ENCODE measurements at places on chromosomes 11 and 22. TPM values are rescaled to one million over a fixed set of nuclear protein-coding genes. Genes with fewer than 3 reads are reported as not detected.

- no peak for DNase-seq
Measured at GRCh38 chr11:129695571-129696308, 119.9 kb upstream of the TMEM45B start.

- DNase-seq, result no peak
Measured at GRCh38 chr11:2153581-2154194, 7.3 kb downstream of the INS start.

GRCh38 chr22:46414704-46415103 is 79.2 kb downstream of the TRMU start:
- no peak for DNase-seq

DNA sequence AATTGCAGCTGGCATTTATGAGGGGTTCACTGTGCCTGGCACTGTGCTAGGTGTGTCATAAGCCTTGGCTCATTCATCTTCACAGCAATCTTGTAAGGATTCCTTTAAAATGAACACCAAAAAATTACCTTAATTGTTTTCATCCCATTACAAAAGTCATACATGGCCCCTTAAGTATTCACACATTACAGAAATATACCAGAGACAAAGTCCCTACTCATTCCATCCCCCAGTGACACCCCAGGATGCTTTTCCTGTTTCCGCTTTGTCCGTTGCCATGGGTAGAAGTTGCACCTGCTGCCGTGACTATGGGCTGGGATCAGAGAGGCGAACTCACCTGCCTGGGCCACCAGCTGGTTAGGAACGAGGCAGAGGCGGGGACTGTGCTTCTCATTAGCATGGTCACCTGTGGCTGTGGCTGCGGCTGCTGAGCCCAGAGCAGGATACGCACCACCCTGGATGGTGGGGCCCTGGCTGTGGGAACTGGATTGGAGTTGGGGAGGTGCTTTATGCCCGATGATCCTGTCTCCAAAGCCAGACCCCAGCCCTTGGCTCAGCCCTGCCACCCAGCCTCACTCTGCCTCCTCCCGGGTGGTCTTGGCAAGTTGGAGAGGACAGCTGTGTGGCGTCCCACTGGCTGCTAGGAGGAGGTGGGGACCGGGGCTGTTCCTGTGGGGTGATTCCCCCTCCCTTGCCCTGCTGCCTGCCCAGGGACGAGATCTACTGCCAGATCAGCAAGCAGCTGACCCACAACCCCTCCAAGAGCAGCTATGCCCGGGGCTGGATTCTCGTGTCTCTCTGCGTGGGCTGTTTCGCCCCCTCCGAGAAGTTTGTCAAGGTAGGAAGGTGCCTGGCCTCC is 60.8 kb downstream of the MYO7A start:
- DNase-seq, result no peak

- DNase-seq, result no peak
Measured at GRCh38 chr11:59560290-59560701, 49.0 kb downstream of the OR4D9 start.

GRCh38 chr11:46741600-46742484 is 22.8 kb downstream of the F2 start:
- no peak for DNase-seq

The OR4D9 gene
- not detected for total RNA-seq

The SGSM1 gene
- 11.1 TPM for total RNA-seq

DNA sequence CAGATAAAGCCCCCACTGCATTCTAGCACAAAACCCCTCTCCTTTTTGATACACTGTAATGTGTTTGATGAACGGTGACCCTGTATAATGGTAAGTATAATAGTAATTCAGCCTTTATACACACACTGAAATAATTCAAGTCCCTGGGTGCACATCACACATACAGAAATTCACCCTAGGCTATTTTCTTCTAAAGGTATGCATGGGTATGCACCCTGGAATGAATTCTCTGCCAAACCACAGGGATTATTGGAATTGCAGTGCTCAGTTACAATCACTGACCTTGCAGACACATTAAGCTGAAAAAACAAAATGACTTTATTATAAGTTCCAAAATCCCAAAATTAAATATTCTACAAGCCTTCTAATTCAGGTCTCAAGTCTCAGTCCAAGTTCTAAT is 245.9 kb upstream of the FAT3 start:
- no peak for DNase-seq

DNA sequence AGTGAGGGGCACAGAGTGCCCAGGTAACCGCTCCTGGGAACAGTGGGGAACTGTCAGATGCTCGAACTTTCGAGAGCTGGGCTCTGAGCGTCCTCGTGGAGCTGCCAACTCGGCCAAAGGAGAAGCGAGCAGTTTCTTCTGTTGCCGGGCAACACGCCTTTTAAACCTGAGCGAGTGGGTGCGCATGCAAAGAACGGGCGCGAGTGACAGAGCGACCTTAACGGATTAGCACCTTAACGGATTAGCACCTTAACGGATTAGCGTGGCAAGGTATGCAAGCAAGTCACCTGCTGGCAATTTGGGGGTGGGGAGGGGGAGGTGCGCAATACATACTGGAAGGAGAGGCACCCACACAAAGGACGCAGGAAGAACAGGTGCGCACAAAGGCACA is 61.8 kb upstream of the PRODH start:
- DNase-seq, result no peak

DNA sequence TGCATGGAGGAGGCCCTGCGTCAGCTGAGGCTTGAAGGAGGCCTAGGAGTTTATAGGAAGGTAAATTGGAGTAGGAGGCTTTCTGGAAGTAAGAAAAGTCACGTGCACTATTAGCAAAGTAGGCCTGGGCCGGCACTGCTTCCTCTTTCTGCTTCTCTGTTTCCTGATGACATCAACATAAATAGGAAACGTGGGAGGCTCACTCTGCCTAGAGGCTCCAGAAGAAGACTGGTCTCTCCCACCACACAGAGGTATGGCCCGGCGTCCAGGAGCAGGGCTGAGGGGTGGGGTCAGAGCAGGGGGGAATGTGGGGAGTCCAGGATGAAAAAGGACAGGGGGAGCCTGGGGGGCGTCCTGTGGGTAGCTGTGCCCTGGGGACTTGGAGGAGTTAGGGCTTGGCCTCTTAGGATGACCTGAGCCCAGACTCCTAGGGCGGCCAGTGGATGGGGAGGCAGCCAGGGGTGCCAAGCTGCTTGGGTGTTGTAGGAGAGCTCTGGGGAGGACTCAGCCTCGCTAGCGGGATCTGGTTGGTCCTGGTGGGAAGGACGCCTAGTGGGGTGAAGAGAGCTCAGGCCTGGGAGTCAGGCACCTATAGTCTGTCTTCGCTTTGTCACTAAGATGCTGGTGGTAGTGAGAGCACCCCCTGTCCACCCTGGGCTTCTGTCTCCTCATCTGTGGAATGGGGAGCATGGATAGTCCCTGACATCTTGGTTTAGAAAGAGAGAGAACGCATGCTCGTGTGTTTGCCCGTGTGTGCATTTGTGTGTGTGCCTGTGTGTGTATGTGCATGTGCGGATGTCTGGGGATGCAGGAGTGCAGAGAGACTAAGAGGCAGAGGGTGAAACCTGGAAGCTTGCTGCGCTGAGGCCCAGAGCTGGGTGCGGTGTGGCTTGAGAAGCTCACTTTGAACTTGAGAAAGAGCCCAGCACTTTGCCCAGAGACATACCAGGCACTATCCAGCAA is at the start of gene CSF2RB:
CSF2RB (plus strand) TSS at position 202 of the 963 bp plus-strand sequence. CDS start 8,580 bp downstream, outside the sequence.
- no peak for DNase-seq

- DNase-seq, result no peak
Measured at GRCh38 chr11:88555829-88556202, 218.3 kb upstream of the CTSC start.

The OSBP2 gene
- 3.0 TPM for total RNA-seq

- DNase-seq, result no peak
Measured at GRCh38 chr11:78914503-78914902, 339.8 kb upstream of the NARS2 start.

- no peak for DNase-seq
Measured at GRCh38 chr11:114705280-114706024, 27.1 kb downstream of the NXPE2 start.

- DNase-seq, result no peak
Measured at GRCh38 chr22:45812910-45813309, 141.3 kb downstream of the ATXN10 start.

The SLCO2B1 gene
- total RNA-seq, result 692 TPM

The MYOD1 gene
- total RNA-seq, result not detected

DNA sequence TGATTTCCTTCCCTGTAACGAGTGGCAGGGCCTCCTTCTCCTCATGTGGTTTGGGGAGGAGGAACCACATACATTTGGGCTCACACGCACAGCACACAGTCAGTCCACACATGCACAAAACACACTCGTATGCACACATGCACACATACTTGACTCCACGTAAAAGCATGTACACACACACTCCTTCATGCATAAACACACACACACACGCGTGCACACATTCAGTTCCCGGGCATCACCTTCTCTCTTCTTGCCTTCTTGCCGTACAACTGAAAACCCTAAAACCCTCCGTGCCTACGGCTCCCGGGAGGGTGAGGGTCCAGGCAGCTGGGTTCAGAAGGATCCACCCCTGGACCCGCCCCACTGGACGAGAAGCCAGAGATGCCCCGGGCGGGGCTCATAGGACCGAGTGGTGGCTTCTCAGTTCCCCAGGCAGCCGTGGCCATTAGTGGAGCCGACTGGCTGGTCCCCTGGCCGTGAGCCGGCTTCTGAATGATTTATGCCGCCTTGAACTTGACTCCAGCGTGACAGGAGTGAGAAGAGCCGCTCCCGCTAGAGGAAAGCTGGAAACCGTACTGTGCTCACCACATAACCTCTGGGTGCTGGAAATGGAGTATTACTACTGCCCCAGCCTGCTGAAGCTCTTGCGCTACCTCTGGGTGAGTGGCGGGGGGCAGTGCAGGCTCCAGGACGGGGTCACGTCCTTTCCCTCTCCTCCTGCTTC is 117.4 kb downstream of the KIAA1671 start:
- no peak for DNase-seq

DNA sequence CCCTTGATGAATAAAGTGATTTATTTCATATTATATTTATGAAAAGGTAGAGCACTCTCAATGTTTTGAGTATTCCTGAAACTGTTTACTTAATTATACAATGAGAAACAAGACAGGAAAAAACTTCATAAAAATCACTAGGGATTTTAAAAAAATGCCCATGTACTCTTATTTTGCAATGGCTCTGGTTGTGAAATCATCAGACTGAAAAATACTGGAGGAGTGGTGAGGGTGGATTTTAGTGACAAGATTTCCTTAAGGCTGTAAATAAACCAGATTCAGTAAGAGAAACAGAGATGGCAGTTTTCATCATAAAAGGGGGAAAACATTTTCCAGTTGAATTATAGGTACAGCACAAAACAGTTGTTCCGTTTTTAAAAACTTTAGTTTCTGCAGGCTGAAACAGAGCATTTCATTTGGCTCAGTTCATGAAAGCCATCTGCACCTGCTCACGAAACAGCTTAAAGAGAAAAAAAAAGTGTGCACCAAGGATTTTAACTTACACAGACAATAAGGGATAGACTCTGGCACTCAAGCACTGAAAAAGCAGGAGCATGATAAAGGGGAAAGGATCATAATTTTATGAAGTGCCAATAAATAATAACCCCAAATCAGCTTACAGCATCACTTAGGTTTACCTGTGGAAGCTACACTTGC is 100.7 kb downstream of the MAML2 start:
- no peak for DNase-seq

- DNase-seq, result no peak
Measured at GRCh38 chr11:77065878-77066228, 918 bp upstream of the CAPN5 start.
